Effector memory CD8-positive, alpha-beta T cell (primary cell): ENCODE measurements at places on chromosomes 6 and 20.

DNA sequence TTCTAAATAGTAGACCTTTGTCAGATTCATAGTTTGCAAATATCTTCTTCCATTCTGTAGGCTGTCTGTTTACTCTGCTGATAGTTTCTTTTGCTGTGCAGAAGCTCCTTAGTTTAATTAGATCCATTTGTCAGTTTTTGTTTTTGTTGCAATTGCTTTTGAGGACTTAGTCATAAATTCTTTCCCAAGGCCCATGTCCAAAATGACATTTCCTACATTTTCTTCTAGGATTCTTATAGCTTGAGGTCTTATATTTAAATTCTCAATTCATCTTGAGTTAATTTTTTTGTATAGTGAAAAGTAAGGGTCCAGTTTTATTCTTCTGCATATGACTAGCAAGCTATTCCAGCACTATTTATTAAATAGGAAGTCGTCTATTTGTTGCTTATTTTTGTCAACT, 287.0 kb downstream of the PACRG start:
- H3K36me3 ChIP-seq = no peaks in the 10 kb centered on the region
- H3K27ac ChIP-seq = no peak overlapping the region
- H3K4me3 ChIP-seq = no peak overlapping the region
- H3K4me1 ChIP-seq = no peaks in the 10 kb centered on the region
- no peak for DNase-seq

DNA sequence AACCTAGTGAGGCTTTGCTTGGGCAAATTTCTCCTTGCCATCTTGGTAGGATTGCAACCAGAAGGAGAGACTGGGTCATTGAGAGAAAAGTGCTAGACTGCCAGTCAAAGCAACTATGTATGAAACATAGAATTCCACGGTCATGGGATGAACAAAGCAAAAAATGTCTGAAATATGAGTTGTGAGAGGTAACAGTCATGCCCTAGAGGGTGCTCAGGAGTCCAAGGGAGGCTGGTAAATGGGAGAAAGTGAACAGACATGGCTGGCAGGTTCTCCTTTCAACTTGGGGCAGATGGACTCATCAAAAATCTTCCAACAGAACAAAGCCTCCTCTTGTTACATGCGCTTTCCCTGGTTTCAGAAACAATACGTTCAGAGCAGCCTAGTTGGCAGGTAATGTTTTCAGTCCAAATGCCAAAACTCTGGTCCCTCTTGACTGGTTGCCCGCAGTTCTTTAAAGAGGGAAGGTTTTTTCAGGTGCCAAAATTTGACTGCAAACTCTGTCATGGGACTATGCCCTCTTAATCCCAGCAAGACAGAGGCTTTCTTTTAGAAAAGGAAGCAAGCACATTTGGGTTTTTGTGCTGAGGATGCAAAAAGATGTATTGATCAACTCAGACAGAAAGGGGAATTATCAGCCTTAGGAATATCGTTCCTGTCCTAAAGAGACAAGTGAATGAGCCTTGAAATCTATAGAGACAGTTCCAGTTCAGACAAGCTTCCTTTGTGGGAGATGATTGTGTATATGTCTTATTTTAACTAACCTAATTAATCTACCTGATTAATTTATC, 68.5 kb upstream of the SASH1 start:
- H3K4me3 ChIP-seq = no peak overlapping the region
- no peak for DNase-seq
- H3K36me3 ChIP-seq = no peaks in the 10 kb centered on the region
- no peak overlapping the region for H3K27ac ChIP-seq
- peaks cover 8% of the 10 kb centered on the region for H3K27me3 ChIP-seq

- H3K36me3 ChIP-seq = peaks cover 4% of the 10 kb centered on the region
- H3K27ac ChIP-seq = no peak overlapping the region
- peaks cover 77% of the 10 kb centered on the region for H3K27me3 ChIP-seq
- DNase-seq = no peak
- peaks cover 1% of the 10 kb centered on the region for H3K4me1 ChIP-seq
Observed at GRCh38 chr20:62993856-62994494, 12.8 kb downstream of the BHLHE23 start.

GRCh38 chr6:148385379-148385778, 42.7 kb downstream of the SASH1 start:
- no peak for DNase-seq
- H3K4me1 ChIP-seq = no peaks in the 10 kb centered on the region
- no peaks in the 10 kb centered on the region for H3K36me3 ChIP-seq
- H3K4me3 ChIP-seq = no peak overlapping the region
- H3K27ac ChIP-seq = no peak overlapping the region
- H3K27me3 ChIP-seq = peaks cover 11% of the 10 kb centered on the region

DNA sequence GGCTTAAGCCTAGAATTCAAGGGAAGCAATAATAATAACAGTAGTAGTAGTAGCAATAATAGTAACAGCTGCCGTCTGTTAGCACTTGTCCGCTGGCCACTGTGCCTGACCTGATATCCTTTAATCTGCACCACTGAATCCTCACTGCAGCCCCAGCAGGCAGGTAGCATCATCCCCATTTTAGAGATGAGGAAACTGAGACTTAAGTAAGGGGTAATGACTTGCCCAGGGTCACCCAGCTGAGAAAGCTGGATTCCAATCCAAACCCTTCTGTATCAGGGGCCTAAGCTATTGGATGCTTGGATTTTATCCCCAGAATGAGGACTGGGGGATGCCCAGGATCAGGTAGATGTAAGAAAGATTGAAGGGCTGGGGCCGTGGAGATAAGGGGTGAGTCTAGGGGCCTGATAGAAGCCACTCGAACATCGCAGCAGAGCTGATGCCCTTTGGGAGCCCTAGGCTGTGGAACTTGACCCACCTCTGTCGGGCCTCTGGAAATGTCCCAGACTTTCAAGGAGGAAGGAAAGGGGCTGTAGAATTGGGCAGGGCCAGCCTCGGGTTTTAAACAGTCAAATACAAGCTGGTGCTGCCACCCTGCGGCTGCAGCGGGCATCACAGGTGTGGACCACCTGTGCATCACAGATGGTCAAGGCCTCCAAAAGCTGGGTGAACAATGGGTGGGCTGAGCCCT, 102.1 kb upstream of the MYL9 start:
- peak; percentile 62 for DNase-seq
- peaks cover 25% of the 10 kb centered on the region for H3K27me3 ChIP-seq
- H3K4me1 ChIP-seq = peaks cover 2% of the 10 kb centered on the region
- H3K36me3 ChIP-seq = no peaks in the 10 kb centered on the region
- no peak overlapping the region for H3K27ac ChIP-seq
- H3K4me3 ChIP-seq = no peak overlapping the region

DNA sequence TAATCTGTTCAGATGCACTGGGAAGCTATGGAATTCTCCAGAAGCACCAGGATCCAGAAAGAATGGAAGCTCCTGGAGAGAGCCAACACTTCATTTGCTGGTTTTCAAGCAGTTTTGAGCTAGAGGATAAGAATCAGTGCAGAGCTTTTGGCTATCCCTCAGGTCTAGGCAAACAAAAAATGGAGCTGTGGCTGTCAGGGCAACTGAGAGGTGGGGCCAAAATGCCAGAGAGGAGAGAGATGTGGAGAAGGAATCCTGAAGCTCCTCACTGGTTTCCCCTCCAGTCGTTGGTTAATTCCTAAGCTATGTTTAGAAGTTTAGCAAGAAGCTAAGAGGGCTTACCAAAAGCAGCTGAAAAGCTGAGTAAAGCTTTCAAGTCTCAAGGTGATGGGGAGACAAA, 294.2 kb upstream of the JARID2 start:
- H3K27ac ChIP-seq = peak overlapping the region; percentile 22
- H3K27me3 ChIP-seq = no peaks in the 10 kb centered on the region
- no peaks in the 10 kb centered on the region for H3K4me1 ChIP-seq
- DNase-seq = no peak

GRCh38 chr6:109336221-109336961, 45.9 kb downstream of the CD164 start:
- no peak overlapping the region for H3K4me3 ChIP-seq
- DNase-seq = no peak
- H3K27ac ChIP-seq = no peak overlapping the region

GRCh38 chr6:138307816-138308730, 69.6 kb upstream of the SMIM28 start:
- H3K27me3 ChIP-seq = no peaks in the 10 kb centered on the region
- H3K4me3 ChIP-seq = no peak overlapping the region
- no peaks in the 10 kb centered on the region for H3K36me3 ChIP-seq
- no peak for DNase-seq
- no peak overlapping the region for H3K27ac ChIP-seq

GRCh38 chr20:17617868-17618672, 48.2 kb downstream of the DSTN start:
- H3K27me3 ChIP-seq = no peaks in the 10 kb centered on the region
- H3K36me3 ChIP-seq = peaks cover 33% of the 10 kb centered on the region
- no peaks in the 10 kb centered on the region for H3K4me1 ChIP-seq
- H3K4me3 ChIP-seq = no peak overlapping the region

DNA sequence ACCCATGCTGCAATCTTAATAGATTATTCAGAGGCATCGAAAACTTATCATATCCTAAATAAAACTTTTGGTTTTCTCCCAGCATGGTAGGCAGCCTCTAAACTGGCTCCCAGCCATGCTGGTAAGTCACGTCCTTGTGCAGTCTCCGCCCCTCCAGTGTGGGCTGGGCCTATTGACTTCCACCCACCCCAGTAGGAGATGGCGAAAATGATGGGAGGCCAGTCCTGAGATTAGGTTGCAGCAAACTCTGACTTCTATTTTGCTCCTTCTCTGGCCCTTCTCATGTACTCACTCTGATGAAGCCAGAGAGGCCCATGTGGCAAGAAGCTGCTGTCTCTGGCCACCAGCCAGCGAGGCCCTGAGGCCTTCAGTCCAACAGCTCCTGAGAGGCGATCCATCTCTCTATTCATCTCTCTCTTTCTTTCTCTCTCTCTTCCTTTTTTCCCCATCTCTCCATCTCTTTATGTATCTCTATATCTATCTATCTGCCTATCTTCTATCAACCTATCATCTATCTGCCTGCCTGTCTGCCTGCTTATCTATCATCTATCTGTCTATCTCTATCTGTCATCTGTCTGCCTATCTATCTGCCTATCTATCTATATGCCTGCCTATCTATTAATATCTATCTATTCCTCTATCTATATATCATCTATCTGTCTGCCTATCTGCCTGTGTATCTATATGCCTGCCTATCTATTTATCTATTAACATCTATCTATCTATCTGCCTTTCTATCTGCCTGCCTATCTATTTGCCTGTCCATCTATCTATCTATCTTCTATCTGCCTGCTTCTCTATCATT, 52.7 kb upstream of the STX16 start:
- no peak for DNase-seq
- no peaks in the 10 kb centered on the region for H3K4me1 ChIP-seq
- H3K27ac ChIP-seq = no peak overlapping the region
- no peak overlapping the region for H3K4me3 ChIP-seq
- H3K27me3 ChIP-seq = peaks cover 21% of the 10 kb centered on the region

GRCh38 chr20:57876163-57876562, 166.3 kb upstream of the PMEPA1 start:
- H3K36me3 ChIP-seq = peaks cover 2% of the 10 kb centered on the region
- H3K4me1 ChIP-seq = peaks cover 1% of the 10 kb centered on the region
- peaks cover 35% of the 10 kb centered on the region for H3K27me3 ChIP-seq
- no peak for DNase-seq

DNA sequence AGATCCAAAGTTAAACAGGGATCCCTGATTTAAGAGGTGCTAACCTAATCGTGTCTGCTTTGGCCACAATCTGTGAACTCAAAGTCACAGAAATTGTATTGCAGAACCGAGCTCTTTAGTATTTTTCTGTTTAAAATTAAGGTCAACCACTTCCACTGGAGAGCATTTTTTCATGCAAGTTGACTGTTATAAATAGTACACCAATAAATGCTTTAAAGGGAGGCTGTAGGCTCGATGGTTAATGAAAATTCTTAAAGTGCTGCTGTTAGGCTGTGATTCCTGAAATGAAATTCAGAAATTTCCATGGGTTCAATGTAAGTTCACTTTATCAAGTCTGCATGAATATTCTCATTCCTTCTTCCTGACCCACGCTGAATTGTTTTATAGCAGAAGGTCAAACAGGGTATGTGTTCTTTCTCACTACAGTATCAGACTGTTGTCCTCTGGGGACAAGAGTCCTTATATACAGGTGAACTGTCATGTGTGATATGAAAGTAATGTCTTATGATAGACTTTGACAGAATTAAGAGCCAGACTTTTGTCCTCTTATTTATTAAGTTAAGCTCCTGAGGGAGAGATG, 92.5 kb upstream of the HDGFL1 start:
- H3K4me3 ChIP-seq = no peak overlapping the region
- H3K4me1 ChIP-seq = no peaks in the 10 kb centered on the region
- H3K27ac ChIP-seq = no peak overlapping the region
- no peaks in the 10 kb centered on the region for H3K36me3 ChIP-seq
- DNase-seq = no peak

DNA sequence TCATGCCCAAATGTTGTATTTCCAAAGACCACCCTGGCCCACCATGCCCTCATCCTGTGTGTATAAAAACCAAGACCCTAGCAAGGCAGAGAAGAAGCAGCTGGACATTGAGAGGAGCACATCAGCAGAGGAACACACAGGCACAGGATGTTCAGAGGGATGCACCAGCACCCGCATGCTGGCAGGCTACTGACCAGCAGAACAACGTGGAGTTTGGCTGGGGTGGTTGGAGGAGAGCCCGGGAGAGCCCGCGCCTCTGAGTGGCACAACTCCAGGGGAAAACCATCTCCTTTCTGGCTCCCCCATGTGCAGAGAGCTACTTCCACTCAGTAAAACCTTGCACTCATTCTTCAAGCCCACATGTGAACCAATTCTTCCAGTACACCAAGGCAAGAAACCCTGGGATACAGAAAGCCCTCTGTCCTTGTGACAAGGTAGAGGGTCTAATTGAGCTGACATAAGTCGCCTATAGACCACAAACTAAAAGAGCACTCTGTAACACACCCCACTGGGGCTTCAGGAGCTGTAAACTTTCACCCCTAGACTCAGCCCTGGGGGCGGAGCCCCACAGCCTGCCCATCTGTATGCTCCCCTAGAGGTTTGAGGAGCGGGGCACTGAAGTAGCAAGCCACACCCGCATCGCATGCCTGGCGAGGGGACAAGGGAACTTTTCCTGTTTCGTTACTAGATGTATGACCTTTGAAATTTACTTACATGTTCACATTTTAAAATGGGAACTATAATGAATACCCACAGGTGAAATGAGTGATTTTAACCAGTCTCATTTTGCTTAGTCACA, 831.5 kb upstream of the CITED2 start:
- no peak overlapping the region for H3K27ac ChIP-seq
- no peaks in the 10 kb centered on the region for H3K36me3 ChIP-seq
- H3K4me3 ChIP-seq = no peak overlapping the region
- no peaks in the 10 kb centered on the region for H3K4me1 ChIP-seq

DNA sequence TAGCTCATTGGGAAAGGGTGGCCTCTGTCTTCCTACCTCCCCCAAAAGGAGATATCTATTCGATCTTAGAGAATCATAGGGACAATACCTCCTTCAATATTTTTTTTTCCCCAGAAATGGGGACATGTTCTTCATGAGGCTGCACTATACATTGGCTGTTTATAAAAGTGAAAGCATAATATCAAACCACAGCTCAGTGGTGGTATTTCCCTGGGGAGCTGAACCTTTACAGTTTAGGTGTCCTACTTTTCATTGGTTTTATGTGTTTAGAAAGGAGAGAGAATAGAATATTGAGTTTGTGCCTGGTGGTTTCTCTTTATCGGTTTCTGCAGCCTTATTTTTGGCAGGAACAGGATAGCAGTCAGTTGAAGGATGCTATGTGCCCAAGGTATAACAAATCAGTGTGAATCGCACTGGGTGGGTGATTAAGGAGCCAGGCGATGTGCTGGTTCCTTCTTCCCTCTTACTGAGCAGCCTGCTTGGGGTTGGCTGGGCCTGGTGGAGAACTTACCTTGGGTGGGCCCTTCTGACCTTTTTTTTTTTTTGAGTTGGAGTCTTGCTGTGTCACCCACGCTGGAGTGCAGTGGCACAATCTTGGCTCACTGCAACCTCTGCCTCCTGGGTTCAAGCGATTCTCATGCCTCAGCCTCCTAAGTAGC, 25.2 kb downstream of the UST start:
- no peak for DNase-seq
- peaks cover 35% of the 10 kb centered on the region for H3K4me1 ChIP-seq
